ENCODE measurements at places on chromosomes 2 and 18.

DNA sequence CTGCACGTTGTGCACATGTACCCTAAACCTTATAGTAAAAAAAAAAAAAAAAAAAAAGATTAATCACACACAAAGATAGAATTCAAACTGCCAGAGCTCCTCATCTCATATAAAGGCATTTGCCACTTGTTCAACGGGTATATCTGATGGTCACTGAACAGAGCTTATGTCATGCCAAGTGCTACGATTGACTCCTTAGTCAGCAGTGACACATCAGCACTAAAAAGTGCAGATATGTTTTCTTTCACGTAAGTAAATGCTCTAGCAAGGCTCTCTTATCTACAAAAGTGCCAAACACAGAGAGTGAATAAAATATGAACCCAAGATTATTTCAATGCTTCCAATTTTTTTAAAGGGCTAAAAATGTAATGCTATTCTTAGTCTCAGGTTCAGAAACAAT lies 1.1 kb downstream of the LMAN1 start:
- peak; percentile 6 for DNase-seq

- no peak for DNase-seq
Measured at GRCh38 chr2:140580532-140581151, 1550.2 kb downstream of the LRP1B start.

- DNase-seq = no peak
Measured at GRCh38 chr2:8581601-8582041, 100.2 kb upstream of the ID2 start.

- no peak for DNase-seq
Measured at GRCh38 chr2:151905963-151906632, 77.9 kb upstream of the ARL5A start.

DNA sequence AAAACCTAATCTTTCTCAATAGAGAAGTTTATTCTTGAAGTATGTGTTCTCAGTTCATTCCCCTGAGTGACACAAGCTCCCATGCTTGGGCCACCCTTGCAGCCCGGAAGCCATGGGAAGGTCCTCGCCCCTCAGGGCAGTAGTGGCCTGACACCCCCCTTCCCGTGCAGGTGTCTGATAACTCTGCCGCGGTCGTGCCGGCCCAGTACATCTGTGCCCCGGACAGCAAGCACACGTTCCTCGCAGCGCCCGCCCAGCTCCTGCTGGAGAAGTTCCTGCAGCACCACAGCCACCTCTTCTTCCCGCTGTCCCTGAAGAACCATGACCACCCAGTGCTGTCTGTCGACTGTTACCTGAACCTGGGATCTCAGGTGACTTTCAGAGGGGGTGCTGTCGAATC lies 32.4 kb downstream of the NTSR2 start:
- DNase-seq = no peak

DNA sequence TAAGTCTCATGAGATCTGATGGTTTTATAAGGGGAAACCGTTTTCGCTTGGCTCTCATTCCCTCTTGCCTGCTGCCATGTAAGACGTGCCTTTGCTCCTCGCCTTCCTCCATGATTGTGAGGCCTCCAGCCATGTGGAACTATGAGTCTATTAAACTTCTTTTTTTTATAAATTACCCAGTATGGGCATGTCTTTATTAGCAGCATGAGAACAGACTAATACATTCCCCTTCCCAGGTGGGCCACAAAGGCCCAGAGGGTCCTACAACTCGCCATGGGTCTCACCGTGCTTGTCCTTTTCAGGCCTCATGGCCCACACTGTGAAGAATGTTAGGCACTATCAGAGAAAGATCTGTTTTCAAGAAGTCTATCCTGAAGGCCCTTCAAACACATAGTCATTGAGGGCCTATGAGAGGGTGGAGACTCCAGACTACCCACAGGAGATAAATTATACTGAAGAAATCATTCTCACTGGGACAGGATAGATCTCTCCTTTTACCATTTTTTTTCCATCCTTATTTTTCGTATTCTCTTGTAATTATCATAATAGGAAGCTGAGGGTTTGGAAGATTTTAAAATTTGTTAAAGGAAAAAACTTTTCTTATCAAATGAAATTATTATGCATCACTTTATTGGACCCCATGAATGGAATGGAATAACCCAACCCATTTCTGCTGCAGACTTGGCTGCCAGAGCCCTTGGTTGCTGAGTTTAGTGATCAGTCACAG lies 91.0 kb upstream of the MSH2 start:
- DNase-seq = no peak

DNA sequence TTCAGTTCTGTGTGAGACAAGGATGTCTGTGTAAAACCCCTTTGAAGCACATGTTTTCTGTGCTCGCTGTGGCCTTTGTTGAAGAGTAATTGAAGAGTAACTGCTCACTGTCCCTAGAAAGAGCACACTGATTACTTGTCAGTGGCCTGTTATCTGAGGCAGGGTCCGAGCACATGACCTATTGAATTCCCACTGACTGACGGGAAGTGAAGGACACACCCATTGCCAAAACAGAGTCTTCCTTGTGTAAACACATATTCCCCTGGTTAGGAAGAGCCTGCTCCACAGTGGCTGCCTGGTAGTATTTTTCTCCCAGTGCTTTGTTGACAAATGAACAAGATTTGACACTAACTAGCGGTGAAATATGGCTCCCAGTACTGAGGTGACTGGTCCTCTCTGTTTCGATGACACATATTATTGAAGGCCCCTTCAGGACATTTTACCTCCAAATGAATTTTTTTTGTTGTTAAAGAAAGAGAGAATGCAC lies 148.5 kb upstream of the GYPC start:
- no peak for DNase-seq

DNA sequence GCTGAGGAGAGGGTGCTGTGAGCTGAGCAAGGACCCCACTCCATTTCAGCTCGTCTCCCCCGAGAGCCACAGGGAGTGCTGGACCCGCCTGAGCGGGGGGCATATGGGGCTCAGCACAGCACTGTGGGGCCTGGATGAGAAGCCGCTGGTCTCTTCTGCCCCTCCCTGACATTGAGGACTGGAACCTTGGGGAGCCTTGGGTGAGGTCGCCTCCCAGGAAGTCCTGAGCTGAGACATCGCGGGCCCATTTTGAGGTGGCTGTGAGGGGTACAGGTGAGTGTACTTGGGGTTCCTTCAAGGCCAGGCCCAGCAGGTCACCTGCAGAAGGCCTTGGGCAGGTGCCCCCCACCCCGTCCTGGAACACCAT lies 3.1 kb upstream of the AQP12A start:
- DNase-seq = no peak

GRCh38 chr18:50706199-50706598 lies 113.6 kb downstream of the MRO start:
- DNase-seq = no peak

GRCh38 chr2:196234672-196235071 lies 63.3 kb upstream of the STK17B start:
- DNase-seq = no peak

GRCh38 chr2:64612575-64613195 lies 41.0 kb downstream of the SERTAD2 start:
- DNase-seq = no peak

DNA sequence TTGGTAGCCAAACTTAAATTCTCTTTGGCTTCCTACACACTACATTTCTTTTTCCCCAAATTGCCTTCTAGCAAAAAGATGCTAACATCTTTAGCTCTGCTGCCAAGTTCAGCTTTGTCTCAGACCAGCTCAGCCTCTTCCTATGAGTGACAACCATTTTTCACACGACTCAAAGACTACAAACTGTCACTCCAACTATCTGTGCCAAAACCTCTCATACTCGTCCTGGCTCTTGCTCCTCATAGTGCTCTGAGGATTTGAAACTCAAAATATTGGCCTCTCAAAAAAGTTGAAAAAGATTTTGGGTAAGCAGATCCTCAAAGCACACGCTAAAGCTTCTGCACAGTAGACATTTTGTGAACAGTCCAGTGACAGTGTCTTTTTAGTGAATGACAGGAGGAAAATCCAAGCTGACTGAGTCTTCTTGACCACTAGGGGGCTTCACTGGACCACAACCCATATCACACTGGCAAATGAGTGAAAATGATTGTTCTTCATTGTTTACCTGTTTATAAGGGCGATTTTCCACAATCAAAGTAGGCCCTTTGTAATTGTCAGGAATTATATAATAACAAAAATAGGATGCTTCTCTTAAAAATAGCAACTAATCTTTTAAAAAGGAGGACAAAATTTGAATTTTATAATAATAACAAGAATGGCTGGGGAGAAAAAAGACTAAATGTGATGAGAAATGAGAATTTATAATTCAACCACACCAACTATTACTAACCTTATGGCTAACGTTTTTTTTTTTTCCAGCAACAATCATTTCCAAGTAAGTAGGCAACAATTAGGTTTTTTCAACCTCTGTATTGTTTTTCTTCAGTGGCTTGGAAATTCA lies 85.5 kb upstream of the PGAP1 start:
- no peak for DNase-seq

- no peak for DNase-seq
Measured at GRCh38 chr2:159922563-159922962, 124.6 kb upstream of the CD302 start.

GRCh38 chr2:148650881-148651280 lies 6.3 kb downstream of the EPC2 start:
- no peak for DNase-seq

DNA sequence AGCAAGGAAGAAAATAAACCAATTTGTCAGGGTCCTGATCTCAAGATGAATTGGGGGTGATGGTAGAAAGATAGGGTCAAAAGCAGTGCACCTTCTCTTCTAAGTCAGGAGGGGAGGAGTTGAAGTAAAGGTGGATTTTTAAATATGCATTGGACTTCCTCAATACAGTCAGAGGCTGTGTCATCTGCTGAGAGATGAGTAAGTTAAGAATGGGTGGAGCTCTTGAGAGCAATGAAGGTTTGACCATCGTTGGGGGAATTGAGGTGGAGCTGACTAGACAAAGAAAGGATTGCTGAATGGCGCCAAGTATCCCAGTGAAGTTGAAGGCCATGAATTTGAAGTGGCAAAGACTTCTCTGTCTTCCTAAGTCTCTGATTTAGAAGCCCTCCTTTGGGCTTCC lies 18.4 kb upstream of the CPO start:
- no peak for DNase-seq

Measured in H54 (cell line).